ENCODE measurements at places on chromosomes 7 and 10.

DNA sequence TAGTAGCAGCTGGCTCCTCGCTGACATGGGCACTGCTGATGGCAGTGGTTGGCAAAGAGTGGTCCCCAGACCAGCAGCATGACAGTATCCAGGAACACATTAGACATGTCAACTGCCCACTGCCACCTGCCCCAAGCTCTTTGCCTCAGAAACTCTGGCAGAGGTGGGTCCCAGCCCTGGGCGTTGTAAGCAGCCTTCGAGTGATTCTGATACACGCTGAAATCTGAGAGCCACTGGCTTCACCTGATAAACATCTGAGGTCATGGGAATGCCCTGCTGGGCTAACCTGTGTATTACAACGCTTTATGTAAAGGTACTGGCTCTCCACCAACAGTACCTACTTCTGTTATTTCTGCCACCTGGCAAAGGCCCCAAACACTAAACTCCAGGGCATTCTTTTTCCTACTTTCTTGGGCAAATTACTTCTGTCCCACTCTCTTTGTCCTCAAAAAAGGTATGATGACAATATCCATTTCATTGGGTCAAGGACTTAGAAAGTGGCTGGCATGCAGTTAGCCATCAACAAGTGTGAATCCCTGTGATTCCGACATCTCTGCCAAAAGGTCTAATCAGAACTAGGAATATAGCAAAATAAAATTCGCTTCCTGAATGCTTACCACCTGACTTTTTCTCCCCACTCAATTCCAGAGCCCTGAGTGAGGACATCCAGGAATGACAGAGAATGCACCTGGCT is 9.2 kb downstream of the SGMS1 start:
- DNase-seq: no peak

- DNase-seq: no peak
Observed at GRCh38 chr10:83654689-83655088, 484.6 kb upstream of the GHITM start.

DNA sequence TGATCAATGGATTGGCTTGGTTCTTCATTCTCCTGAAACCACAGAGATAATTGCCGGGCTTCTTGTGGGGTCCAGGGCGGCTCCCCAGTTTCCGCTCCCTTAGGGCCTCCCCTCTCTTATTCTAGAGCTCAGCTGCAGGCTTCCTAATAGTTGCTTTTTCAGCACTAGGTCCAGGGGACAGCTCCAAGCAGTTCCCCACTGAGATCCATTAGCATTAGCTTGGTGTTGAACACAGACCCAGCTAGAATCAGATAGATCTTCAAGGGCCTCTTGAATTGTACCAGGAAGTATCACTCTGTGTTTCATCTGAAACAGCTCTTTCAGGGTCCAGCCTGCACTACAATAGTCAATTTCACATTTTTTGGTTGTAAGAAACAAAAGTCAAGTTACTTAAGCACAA is 238.7 kb downstream of the SEC23IP start:
- DNase-seq: no peak

DNA sequence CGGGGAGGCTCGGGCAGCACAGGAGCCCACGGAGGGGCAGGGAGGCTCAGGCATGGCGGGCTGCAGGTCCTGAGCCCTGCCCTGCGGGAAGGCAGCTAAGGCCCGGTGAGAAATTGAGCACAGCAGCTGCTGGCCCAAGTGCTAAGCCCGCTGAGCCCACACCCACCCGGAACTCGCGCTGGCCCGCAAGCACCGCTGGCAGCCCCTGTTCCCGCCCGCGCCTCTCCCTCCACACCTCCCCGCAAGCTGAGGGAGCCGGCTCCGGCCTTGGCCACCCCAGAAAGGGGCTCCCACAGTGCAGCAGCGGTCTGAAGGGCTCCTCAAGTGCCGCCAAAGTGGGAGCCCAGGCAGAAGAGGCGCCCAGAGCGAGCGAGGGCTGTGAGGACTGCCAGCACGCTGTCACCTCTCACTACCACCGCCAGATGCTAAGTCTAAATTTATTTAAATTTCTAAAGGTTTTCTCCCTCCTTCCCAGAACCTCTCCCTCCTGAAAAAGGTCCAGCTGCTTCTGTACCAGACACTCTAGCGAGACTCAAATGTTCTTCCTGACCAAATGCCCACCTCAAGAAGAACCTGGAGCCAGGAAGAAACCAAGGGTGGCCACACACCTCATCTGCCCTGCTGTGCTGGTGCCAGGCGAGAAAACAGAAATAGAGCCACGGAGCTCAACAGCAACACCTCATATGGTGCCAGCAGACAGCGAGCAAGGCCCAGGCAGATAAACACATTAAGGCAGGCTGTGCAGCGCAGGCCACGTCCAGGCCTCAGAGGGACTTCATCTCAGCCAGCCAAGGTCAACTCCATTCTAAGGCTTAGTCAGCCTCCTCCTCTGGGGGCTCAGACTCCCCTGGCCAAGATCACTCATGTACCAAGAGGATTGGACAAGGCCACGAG is 47.0 kb downstream of the KCNMA1 start:
- no peak for DNase-seq

GRCh38 chr7:82029236-82029913 is 259.5 kb upstream of the HGF start:
- no peak for DNase-seq

- no peak for DNase-seq
Observed at GRCh38 chr10:102120991-102121738, 997 bp upstream of the LDB1 start.

- no peak for DNase-seq
Observed at GRCh38 chr7:151068069-151068773, 8.8 kb downstream of the SLC4A2 start.

Measured in T-helper 1 cell (primary cell).